T-helper 2 cell (primary cell): ENCODE measurements at places on chromosomes 6 and 20.
A peak's percentile ranks its signal among the peaks of the same experiment; 100 is the strongest.

GRCh38 chr6:109477725-109478124 lies 5.3 kb downstream of the ZBTB24 start:
- DNase-seq = no peak

DNA sequence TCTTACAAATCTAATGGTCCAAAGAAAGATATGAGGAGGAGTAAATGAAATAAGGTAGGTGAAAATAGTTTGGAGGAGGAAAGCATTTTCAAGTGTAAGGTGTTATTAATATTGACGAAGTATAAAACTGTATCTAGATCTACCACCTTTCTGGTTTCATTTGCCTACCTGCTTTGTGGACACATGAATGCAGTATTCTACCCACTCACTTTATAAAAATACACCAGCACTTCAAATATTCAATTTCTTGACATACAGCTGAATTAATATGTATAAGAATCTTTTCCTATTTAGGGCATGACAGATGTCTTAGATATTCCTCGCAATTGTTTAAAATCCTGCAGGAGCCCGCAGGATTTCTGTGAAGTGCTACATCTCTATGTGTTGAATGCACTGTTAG lies 108.0 kb downstream of the BCAS1 start:
- DNase-seq = no peak

DNA sequence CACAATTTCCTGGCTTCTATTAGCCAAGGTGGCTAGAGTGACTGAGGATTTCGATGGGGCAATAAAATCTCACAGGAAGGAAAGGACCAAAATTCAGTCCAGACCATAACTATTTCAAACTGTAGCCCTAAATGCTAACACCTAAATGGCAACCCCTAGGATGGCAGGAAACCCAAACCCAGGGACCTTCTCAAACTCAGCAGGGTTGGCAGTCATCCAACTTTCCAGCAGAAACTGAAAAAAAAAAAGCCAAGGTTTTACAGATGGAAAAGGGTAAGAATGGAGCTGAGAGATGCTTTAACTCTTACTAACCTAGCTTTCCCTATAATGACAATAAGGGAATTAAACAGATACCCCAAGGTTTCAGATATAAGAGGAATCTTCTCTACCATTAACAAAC lies 10.5 kb downstream of the IBTK start:
- no peak for DNase-seq

DNA sequence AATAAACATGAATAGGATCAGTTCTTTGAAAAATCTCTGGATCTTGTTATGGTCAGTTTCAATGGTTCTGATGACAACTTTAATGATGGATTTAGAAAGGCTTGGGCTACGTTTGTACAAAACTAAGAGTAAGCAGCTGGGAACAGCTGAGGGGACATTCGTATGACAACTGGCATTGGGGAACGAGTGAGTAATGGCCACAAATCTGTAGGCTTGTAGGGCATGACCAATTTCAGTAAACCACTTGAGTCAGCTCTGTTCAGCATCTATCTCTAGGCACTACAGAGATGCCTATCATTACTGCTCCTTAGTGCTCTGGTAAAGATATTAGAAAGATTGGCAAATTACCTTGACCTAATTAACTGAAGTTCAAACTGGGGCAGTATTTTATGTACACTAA lies 1375.6 kb downstream of the EPHA7 start:
- DNase-seq = no peak

- no peak for DNase-seq
Observed at GRCh38 chr6:41713159-41713649, 22.2 kb downstream of the TFEB start.

GRCh38 chr20:13296070-13296469 lies 75.0 kb downstream of the ISM1 start:
- DNase-seq = no peak

DNA sequence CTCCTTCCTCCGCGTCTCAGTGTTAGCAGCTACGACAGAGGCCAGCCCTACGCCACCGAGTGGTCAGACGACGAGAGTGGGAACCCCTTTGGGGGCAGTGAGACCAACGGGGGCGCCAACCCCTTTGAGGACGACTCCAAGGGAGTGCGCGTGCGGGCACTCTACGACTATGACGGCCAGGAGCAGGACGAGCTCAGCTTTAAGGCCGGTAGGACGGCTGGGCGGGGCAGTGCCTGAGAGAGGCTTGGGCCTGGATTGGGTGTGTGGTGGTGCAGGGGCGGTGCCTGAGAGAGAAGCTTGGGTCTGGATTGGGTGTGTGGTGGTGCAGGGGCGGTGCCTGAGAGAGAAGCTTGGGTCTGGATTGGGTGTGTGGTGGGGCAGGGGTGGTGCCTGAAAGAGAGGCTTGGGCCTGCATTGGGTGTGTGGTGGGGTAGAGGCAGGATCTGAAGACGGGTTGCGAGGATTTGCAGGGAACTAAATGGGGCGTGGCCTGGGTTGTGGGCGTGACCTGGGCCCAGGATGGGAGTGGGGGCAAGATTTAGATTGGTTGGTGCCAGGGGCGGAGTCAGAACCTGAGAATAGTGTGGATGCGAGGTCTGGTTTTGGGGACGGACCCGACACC lies 24.4 kb downstream of the SPDEF start:
- no peak for DNase-seq

DNA sequence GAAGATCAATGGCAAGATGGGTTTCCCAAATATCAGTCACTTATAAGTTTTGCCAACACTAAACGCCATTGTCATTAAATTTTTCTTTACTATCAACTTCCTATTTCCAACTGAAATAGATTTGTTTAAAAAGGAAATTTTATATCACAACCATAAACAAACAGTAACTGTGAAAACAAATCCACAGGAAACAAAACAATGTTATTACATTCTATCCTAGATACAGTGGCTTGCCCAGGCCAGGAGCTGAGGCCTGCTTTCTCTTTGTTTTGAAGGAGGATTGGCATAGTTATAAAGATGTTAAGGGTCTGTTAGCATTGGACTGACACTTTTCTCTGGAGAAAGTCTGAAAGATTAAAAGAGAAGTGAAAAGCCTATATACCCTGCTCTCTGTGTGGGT lies 24.9 kb downstream of the PPP1R16B start:
- no peak for DNase-seq

GRCh38 chr20:6679086-6679485 lies 88.4 kb upstream of the BMP2 start:
- DNase-seq = no peak

GRCh38 chr6:147103694-147104093 lies 100.5 kb upstream of the STXBP5 start:
- no peak for DNase-seq

DNA sequence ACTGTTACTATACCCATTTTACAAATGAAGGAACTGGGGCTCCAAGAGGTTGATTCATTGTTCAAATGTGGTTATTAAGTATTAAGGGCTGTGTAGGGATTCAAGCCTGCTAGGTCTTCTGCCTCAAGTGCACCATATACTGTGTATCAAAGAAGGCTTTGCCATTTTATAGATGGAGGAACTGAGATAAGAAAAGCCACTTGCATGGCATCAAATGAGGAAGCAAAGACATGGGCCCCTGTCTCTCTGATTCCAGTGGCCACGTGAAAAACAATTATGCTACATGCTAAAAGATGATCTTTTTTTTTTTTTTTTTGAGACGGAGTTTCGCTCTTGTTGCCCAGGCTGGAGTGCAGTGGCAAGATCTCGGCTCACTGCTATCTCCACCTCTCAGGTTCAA lies 67.0 kb downstream of the TMEM200A start:
- DNase-seq = no peak

DNA sequence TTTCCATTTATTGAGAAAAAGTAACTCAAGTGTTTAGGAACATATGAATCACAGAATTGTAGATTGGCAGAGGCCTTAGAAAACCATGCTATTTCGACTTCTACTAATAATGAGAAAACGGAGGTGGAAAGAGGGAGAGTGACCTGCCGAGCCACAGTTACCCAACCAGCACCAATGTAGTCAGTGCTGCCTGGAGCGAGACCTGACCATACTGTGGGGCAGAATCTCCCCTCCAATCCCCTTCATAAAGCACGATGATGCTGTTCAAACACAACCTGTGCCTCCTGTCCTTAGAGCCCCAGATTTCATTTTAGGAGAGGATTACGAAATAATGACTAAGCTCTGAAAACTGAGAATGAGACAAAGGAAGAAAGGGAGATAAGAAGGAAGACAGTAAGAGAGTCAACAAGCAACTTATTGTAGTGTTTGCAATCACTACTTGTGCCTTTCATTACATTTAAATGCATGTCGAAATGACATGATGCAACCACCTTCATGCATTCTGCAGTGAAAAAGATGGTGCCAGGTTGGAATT lies 70.6 kb downstream of the ATXN1 start:
- DNase-seq = no peak

DNA sequence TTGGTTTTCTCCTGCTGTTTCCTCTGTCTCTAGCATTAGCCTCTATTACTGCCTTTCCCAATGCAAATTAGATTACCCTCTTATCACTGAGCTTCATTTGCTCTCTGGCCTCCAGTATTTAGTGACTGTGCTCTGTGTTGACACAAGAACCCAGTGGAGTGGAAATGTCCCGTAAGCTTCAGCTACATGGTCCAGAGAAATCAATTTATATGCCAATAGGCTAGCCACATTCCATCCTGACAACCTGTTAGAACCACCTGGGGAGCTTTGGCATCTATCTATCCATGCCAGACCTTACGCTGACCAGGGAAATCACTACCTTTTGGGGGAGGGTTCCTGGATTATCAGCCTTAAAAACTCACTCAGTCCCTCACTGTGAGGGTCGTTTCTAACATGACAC lies 459.6 kb downstream of the UTRN start:
- no peak for DNase-seq

- no peak for DNase-seq
Observed at GRCh38 chr6:69771158-69771906, 25.5 kb downstream of the LMBRD1 start.

DNA sequence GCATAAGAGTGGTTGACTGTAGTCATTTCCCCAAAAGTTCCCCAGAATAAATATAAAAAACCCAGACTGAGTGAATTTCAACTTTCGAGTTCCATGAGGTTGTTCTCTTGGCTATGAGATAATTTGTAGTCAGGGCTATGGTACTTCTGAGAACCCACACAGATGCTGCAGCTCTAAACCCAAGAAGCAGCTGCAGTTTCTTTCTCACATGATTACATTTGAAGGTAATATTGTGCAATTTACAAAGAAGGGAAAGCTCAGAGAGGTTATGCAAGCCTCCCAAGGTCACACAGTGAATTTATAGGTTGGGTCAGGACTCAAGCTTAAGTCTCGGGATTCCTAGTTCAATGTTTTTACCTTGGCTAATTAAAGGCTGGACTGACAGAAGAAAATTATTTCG lies 29.7 kb upstream of the CD93 start:
- DNase-seq = no peak

GRCh38 chr6:17705428-17705777 lies 1.3 kb downstream of the NUP153 start:
- DNase-seq = no peak

DNA sequence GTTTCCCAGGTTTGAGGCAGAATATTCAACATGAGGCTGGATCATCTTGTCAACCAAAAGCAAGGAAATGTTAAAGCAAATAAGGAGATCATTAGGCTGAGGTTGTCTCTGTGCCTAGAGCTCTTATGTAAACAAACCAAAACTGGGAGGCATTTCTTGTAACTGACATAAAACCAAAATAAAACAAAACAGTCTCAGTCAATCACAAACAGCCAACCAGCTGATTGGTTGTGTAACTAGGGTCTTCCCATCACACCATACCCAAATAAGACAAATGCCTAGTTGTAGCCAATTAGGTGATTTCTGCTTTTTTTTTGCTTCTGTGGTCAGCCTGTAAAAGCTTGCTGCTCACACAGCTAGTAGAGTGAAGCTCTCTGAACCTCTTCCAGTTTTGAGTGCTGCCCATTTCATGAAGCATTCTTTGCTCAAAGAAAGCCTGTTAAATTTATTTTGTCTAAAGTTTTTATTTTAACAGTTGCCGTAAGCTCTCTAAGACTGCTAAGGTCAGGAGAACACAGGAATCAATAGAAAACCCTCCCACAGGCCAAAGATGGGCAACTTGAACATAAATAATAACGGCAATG lies 8.9 kb upstream of the FITM2 start:
- peak; percentile 20 for DNase-seq

DNA sequence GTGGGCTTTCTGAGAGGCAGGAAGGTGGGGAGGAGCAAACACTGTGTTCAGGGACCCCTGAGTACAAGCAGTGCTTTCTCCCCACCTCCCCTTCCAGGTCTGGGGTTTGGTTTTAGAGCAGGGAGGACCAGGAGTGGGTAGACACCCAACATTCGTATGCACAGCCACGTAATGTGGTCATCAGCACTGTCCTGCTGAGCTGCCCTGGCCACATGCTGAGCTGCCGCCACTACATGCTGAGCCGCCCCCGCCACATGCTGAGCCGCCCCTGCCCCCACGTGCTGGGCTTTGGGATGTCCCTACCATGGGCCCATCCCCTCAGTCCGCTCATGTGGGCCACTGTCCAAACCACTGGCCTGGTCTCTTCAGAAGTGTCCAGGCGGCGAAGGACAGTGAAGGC lies 214.9 kb upstream of the CST7 start:
- no peak for DNase-seq

GRCh38 chr20:63023071-63023935 lies 16.5 kb upstream of the BHLHE23 start:
- no peak for DNase-seq

GRCh38 chr6:105890521-105891244 lies 195.5 kb upstream of the PRDM1 start:
- DNase-seq = no peak

DNA sequence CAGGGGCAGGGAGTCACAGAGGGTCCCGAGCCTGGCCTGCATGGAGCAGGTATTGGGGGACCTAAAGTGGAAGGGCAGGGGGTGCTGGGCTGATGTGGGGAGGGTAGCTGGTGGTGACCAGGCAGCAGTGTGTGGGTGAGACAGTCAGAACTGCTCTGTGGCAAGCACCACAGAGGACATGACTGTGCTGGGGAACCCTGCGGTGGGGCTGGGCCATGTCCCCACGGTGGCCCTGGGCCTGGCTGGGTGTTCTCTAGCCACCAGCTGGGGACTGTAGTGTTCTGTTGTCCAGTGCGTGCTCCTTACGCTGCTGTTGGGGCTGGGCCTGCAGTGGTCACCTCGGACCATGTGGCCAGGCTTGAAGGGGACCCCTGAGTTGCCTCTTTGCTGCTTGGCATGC lies 3.6 kb downstream of the SS18L1 start:
- no peak for DNase-seq

DNA sequence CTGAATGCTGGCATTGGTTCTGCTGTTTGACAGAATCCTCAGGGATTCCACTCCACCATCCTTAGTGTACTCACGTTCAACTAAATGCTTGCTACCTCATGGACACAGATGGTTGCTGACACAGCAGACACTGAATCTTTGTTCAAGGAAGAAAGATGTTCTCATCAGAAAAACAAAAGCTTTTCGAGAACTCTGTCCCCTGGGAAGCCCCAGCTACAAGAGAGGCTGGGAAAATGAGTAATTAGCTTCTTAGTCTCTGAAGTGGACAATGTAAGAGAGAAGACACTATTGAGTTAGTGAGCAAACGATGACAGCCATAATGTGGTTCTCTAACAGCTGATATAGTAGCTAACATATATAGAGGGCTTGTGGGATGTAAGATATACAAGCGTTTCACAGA lies 30.9 kb upstream of the ENPP5 start:
- DNase-seq = no peak

GRCh38 chr6:165383323-165383722 lies 73.9 kb upstream of the C6orf118 start:
- no peak for DNase-seq
